Stimulated activated naive B cell treated with anti-CD40 and anti-IgM and Interleukin-4, amounts not matched to agents 10 μg/mL and 1 μg/mL and 100 μg/mL, for 72 hours (primary cell): ENCODE measurements at places on chromosomes 3 and 15.
A peak's percentile ranks its signal among the peaks of the same experiment; 100 is the strongest.

DNA sequence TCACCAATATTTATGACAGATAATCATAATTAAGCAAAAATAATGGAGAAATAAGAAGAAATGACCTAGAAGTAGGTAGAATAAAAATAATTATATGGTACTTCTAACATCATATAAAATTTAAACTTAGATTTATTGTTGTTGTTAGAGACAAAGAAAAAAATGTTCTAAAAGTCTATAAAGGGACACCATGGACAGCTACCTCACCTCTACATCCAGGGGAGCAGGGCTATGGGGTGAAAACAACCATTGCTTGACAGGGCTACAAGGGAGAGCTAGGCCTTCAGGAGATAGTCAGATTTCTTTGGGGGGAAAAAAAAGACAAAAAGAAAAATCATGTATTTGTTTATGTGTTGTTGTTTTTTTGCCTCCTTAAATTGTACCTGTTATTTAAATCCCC lies 841.9 kb downstream of the VGLL3 start:
- DNase-seq: no peak
- no peaks in the 10 kb centered on the region for H3K27me3 ChIP-seq
- H3K4me3 ChIP-seq: no peak overlapping the region
- H3K36me3 ChIP-seq: no peaks in the 10 kb centered on the region

GRCh38 chr15:63818191-63818590 lies 15.6 kb downstream of the HERC1 start:
- H3K36me3 ChIP-seq: peaks cover 25% of the 10 kb centered on the region
- no peak for DNase-seq
- H3K4me3 ChIP-seq: no peak overlapping the region
- no peaks in the 10 kb centered on the region for H3K27me3 ChIP-seq
- H3K27ac ChIP-seq: no peak overlapping the region

DNA sequence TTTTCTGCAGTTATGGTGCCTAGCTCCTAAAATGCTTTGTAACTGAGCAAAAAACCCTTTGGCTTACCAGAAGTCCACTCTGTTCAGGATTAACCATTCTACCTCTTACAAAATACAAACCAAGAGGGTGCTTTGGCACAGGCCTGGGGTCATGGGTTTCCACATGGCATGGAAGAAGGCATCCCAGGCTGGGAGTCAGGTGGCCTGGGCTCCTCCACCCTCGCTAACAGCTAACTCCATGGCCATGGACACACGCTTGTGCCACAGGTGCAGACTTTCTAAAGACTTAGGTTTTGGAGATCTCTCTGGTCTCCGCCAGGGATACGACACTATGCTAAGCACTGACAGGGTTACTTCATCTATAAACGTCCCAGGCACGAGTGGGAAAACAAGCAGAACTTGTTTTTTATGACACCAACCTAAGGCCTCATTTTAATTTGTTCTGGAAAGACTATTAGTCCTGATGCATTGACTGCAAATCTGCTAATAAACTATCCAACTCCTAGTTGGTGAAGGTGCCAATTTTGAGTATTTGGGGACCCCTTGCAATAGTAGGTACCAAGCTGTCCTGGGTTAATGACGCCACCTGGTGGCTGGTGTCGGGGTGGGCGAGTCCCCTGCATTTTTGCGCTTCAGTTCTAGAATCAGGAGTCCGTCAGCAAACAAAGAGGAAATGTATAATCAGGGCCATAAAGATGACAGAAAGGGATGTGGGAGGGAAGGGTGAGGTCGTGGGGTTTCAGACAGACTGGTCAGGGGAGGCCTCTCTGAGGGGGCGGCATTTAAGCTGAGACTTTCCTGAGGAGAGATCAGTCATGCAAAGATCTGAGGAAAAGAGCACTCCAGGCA lies 10.3 kb upstream of the ALDH1A3 start:
- peaks cover 18% of the 10 kb centered on the region for H3K27me3 ChIP-seq
- DNase-seq: no peak
- H3K36me3 ChIP-seq: no peaks in the 10 kb centered on the region
- H3K4me1 ChIP-seq: peaks cover 5% of the 10 kb centered on the region

DNA sequence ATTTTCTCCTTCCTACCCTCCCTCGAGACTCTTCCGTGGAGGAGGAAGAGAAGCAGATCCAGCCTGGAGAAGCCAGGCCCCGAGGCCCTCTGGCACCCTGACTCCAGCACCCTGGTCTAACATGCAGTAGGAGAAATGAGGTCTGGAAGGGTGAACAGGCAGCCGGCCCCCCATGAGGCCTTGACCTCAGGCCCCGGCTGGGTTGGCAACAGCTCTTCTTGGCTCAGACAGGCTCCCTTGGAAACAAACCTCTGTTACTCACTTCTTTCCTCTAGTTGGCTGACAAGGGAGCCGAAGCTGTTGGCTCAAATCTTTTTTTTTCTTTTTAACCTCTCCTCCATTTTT lies 73.4 kb downstream of the CPN2 start:
- H3K36me3 ChIP-seq: no peaks in the 10 kb centered on the region
- no peak overlapping the region for H3K4me3 ChIP-seq
- H3K27me3 ChIP-seq: peaks cover 41% of the 10 kb centered on the region
- H3K4me1 ChIP-seq: no peaks in the 10 kb centered on the region
- H3K27ac ChIP-seq: no peak overlapping the region

DNA sequence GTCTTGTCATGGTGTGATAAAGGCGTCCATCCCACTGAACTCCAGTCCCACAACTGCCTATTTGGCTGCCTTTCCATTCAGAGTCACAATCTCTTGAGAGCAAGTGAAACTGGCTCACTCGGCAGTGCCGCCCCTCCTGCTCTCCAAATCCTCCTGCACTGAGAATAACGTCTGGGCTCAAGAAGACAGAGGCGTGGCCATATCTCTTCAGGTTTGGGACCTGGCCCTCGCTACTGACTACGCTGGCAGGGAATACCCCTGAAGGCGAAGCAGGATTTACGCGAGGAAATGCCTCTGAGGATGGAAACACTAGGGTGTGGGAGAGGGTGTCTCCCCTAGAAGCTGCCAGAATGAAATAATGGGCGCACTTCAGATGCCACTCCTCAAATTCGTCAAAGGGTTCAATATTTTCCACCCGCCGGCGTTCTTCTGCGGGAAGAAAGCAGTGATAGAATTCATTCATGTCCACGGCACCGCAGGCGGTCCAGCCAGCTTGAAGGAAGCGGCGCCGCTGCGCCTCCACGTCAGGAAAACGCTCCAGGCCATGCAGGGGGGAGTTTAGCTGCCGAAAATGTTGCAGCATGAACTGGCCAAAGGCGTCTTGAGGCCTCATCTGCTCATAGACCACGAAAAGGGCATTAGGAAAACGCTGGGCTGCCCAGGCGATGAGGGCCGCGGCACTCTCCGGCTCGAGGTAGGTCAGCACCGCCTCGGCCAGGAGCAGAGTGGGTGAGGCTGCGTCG lies 985 bp downstream of the LCMT2 start:
- H3K27ac ChIP-seq: peak overlapping the region; percentile 99
- no peak for DNase-seq
- no peaks in the 10 kb centered on the region for H3K27me3 ChIP-seq

DNA sequence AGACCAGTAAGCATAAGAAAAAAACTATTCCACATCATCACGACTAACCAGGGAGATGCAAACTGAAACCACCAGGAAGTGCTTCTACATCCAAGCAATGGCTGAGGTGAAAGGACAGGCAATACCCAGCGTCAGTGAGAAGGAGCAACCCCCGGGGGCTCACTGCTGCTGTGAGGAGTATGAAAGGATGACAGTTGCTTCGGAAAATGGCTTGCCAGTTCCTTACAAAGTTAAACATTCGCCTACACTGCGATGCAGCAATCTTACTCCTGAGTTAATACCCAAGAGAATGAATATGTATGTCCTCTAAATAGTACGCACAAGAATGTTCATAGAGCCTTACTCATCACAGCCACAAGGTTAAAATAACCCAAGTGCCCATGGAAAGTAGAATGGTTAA lies 13.3 kb upstream of the PLXNA1 start:
- H3K27ac ChIP-seq: no peak overlapping the region
- peaks cover 19% of the 10 kb centered on the region for H3K4me1 ChIP-seq
- peaks cover 20% of the 10 kb centered on the region for H3K27me3 ChIP-seq
- H3K36me3 ChIP-seq: peaks cover 6% of the 10 kb centered on the region

DNA sequence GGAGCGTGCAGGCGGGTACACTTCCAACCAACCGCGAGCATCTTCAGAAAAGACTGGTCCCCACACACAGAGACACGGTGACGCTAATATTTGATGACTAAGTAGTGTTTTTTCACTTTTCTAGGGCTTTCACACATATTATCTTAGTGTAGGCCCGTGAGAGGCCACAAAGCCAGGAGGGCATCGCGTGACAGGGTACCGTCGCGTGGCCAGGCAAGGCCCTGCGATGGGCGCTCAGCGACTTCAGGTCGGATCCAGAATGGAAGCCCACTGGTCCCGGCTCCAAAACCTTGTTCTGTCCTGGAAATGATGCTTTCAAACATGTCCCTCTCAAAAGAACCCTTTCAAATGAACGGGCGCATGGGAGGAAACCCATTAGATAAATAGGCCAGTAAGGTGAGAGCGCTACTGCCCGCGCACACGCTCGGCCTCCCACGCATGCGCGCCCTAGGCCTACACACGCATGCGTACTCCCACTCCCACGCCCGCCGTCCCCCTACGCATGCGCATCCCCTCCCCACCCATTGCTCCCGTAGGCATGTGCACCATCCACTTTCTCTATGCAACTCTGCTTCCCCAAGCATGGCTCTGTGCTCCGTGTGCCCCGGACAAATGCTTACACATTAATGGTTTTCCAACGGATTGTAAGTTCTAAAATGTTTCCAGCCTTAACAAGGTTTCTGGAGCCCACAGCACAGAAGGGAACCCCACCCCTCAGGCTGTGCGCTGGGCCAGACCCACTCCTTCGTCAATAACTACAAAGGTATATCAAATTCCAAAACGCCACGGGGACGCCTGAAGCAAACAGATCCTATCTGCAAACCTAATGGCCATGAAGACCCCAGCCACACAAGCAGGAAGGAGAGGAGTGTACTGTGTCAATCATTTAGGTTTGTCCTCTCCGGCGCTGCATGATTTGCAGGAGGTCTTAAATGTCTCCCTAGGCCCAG lies 72.1 kb downstream of the OCA2 start:
- no peak overlapping the region for H3K4me3 ChIP-seq
- no peak for DNase-seq
- no peaks in the 10 kb centered on the region for H3K36me3 ChIP-seq

DNA sequence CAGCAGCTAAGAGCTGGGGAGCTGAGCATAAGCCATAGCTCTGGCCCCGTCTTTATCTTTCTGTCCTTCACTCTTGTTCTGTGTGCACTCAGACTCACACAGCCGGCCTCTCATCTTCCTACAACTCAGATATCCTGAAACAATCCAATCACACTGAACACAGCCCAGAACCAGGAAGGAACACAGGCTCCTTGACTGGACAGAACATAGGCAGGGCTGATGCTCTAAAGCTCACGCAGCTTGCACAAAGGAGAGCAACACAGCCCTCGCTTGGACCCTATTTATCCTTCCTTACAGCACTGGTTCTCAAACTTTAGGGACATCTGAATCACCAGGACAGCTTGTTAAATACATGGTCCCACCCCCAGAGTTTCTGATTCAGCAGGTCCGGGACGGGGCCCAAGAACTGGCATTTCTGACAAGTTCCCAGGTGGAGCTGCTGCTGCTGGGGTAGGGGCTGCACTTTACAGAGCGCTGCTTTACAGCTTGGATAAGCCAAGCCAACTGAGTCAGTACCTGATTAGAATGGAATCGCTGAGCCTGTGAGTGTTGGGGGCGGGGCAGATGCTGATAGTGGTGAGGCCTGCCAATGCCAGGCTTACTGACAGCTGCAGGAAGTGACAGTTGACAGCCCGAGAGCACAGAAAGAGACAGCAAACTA lies 65.1 kb downstream of the MRPL46 start:
- H3K27ac ChIP-seq: peak overlapping the region; percentile 9
- no peaks in the 10 kb centered on the region for H3K27me3 ChIP-seq

GRCh38 chr3:16508591-16508995 lies 4.9 kb downstream of the RFTN1 start:
- peaks cover 93% of the 10 kb centered on the region for H3K36me3 ChIP-seq
- peaks cover 69% of the 10 kb centered on the region for H3K4me1 ChIP-seq
- peak overlapping the region; percentile 74 for H3K4me3 ChIP-seq
- no peaks in the 10 kb centered on the region for H3K27me3 ChIP-seq
- H3K27ac ChIP-seq: peak overlapping the region; percentile 94
- DNase-seq: no peak

DNA sequence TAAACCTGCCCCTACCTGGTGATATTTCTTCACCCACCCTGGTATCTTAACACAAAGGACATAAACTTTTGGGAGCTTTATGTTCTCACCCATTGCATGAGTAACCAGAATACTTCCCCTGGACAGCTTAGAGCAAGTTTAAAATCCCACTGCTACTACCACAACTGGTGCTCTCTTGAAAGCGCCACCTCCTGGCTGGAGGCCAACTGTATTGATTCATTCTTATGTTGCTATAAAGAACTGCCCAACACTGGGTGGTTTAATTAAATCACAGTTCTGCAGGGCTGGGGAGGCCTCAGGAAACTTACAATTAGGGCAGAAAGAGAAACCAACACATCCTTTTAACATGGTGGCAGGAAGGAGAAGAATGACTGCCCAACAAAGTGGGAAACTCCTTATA lies 592.4 kb downstream of the EPHA3 start:
- no peaks in the 10 kb centered on the region for H3K4me1 ChIP-seq
- DNase-seq: no peak
- H3K4me3 ChIP-seq: no peak overlapping the region
- no peaks in the 10 kb centered on the region for H3K27me3 ChIP-seq
- no peak overlapping the region for H3K27ac ChIP-seq
- no peaks in the 10 kb centered on the region for H3K36me3 ChIP-seq

DNA sequence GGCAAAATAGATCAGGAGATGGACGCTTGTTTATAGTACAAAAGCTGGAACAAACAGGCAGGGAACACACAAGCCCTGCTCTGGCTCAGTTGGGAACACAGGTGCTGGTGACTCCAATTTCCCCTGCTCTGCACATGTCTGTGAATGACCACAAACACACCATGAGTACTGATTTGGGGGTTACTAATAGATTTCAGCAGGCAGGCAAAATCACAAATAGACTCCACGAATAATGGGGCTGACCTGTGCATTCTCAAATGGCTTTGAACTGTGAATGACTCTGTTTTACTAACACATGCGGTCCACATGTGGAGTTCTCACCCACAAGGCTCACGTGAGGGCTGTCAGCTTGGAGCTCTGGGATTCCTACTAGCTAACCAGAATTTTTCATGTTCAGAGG lies 3.9 kb downstream of the RTP3 start:
- peaks cover 8% of the 10 kb centered on the region for H3K36me3 ChIP-seq
- no peak overlapping the region for H3K4me3 ChIP-seq
- DNase-seq: no peak
- H3K27ac ChIP-seq: peak overlapping the region; percentile 33

- peak overlapping the region; percentile 99 for H3K27ac ChIP-seq
- no peaks in the 10 kb centered on the region for H3K27me3 ChIP-seq
- DNase-seq: no peak
- H3K4me1 ChIP-seq: peaks cover 50% of the 10 kb centered on the region
Measured at GRCh38 chr3:150545419-150546225, 674 bp downstream of the SERP1 start.
